ENCODE measurements at places on chromosomes 6 and 20.
A peak's percentile ranks its signal among the peaks of the same experiment; 100 is the strongest.

GRCh38 chr6:139534472-139535115, 160.1 kb upstream of the CITED2 start:
- DNase-seq: peak; percentile 79

DNA sequence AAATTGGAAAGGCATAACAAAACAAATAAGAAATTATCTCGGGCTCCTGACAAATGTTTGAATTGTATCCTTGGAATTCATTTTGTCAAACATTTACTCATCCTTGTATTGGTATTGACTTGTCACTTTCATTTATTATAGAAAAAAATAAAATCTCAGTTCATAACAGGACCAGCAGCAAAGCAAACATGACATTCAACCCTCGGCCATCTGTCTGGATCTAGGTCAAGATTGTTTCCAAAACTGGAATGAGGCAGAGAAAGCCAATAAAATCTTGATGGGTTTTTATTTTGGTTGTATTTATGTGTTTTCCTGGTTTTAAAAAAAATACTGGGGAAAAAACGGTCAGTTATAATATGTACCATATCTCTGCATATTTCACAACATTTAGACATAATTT, 42.9 kb upstream of the FABP7 start:
- DNase-seq: no peak

GRCh38 chr6:150118203-150118602, 24.6 kb upstream of the PPP1R14C start:
- no peak for DNase-seq

- DNase-seq: no peak
Measured at GRCh38 chr6:103504501-103505154, 1355.1 kb downstream of the HACE1 start.
